Muscle of leg (tissue), 16 donors: ENCODE measurements at places on chromosomes 11 and 22. TPM values are rescaled to one million over a fixed set of nuclear protein-coding genes. Genes with fewer than 3 reads are reported as not detected.

DNA sequence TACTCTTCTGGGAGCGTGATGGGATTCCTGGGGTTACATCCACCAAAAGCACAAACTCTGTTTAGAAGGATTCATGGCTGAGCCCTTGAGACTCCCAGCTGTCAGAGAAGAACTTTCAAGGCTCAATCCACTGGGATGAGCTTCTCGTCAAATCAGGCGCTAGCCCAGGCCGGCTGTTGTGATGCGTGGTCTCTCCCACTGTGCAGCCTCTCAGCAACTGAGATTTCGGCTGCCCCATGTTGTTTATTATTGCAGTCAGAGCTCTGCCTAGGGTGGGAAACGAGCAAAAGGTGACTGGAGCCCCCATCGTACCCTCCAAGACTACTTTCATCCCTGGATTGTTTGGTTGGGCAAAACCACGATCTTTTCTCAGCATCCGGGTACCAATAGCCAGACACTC, 251.6 kb downstream of the ETS1 start:
- no peak for DNase-seq

GRCh38 chr22:23226497-23226850, 46.2 kb downstream of the BCR start:
- DNase-seq = peak; percentile 41

Gene MLC1
- polyA plus RNA-seq = 1.2 TPM

Gene FOLR2
- polyA plus RNA-seq = 22.0 TPM

Gene CHRM1
- polyA plus RNA-seq = not detected
